Mesothelial cell of epicardium (in vitro differentiated cells): ENCODE measurements at places on chromosomes 5 and 9. TPM values are rescaled to one million over a fixed set of nuclear protein-coding genes. Genes with fewer than 3 reads are reported as not detected.

GRCh38 chr5:142619815-142620214 lies 66.1 kb downstream of the FGF1 start:
- DNase-seq, result no peak

- DNase-seq, result no peak
Measured at GRCh38 chr5:62354028-62354874, 48.2 kb downstream of the KIF2A start.

DNA sequence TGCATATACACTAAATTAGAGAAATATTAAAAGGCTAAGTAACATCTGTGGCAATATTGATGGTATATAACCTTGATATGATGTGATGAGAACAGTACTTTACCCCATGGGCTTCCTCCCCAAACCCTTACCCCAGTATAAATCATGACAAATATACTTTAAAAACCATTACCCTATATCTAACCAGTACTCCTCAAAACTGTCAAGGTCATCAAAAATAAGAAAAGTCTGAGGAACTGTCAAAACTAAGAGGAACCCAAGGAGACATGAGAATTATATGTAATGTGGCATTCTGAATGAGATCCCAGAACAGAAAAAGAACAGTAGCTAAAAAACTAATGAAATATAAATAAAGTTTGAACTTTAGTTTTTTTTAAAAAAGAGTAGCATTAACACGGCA lies 7.3 kb upstream of the IFNB1 start:
- DNase-seq, result no peak

DNA sequence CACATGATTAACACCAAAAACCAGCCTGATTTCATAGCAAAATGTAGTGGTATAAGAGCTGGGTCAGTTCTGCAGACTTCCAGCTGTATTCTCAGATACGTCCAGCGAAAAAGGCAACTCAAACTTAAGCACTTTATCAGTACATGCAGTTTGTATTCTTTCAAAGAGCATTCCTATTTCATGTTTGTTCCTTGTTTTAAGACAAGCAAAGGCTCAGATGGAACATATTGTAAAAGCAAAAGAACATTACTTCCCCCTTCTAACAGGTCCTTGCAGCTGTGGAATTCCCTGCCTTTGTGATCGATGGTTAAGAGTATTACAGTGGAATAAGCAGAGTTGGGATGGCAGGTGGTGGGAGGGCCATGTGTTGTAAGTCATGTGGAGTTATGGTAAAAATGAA lies 86.3 kb upstream of the GRHPR start:
- no peak for DNase-seq

- DNase-seq, result no peak
Measured at GRCh38 chr9:113219186-113219936, 1.7 kb downstream of the FKBP15 start.

- DNase-seq, result no peak
Measured at GRCh38 chr5:63255594-63255993, 677.0 kb downstream of the LRRC70 start.

GRCh38 chr9:18184401-18184800 lies 289.6 kb upstream of the ADAMTSL1 start:
- DNase-seq, result no peak

- DNase-seq, result no peak
Measured at GRCh38 chr9:33354651-33355211, 47.6 kb downstream of the AQP7 start.

GRCh38 chr5:76351577-76351976 lies 51.5 kb upstream of the IQGAP2 start:
- no peak for DNase-seq

GRCh38 chr5:106730912-106731311 lies 939.8 kb downstream of the EFNA5 start:
- no peak for DNase-seq

- DNase-seq, result no peak
Measured at GRCh38 chr9:71941998-71942567, 30.6 kb downstream of the C9orf85 start.

GRCh38 chr5:3394891-3395599 lies 200.6 kb upstream of the IRX1 start:
- no peak for DNase-seq

- DNase-seq, result no peak
Measured at GRCh38 chr5:20655211-20655610, 667.2 kb upstream of the CDH18 start.

- DNase-seq, result no peak
Measured at GRCh38 chr5:57311921-57312735, 138.3 kb downstream of the GPBP1 start.

- DNase-seq, result no peak
Measured at GRCh38 chr9:135320331-135320730, 159.3 kb upstream of the PPP1R26 start.

GRCh38 chr5:95786821-95787418 lies 35.6 kb downstream of the GLRX start:
- no peak for DNase-seq

DNA sequence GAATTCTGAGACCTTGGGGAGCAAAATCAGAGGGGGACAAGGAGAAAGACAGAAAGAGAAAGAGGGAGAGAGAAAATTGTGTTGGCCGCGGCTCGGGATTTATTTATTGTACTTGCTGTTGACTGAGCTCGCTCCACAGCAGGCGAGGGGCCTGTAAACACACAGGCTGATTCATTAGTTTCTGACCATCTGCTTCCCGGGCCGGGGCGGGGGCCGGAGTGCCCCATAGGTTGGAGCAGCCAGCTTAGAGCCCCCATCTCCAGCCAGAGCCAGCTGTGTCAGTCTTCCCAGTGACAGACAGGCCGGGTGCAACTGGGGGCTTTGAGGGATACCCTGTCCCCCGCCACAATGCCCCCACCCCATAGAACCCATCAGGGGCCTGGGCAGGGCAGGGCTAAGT lies 30.9 kb downstream of the NTNG2 start:
- no peak for DNase-seq

DNA sequence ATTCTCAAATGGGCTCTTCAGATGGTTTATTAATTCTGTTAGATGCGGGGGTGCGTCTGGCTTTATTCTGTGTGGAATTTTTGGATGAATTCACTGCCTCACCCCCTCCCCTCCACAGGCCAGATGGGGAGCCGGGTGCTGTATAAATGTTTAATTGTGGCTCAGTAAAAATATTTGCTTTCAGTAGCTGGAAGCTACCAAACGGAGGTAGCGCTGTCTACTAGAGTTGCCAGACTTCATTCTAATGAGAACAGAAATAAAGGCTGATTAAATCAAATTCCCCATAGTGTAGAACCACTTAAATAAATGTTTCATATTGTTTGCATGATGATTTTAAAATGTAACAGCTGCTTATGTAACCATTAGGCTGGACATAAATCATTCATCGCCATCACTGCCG lies 34.5 kb upstream of the KCNMB1 start:
- DNase-seq, result no peak

DNA sequence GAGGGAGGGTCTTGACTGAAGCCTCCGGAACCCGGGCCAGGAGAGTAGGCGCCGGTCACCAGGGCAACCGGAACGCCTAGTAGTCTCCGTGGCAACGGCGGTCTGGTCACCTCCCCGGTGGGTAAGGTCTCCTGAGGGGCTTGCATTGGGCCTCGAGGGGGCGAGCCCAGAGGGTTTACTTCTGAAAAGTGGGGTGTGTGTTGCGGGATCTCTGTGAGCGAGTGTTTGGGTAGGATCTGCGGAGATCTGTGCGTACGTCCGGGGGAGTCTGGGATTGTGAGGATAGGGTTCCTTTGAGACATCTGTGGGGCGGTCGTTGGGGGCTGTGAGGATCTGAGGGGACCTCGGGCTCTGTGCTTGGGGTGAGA lies at the start of gene FAM221B:
Gene FAM221B, minus strand, starts transcription at position 17 of the 368 bp plus-strand sequence. CDS start 2,571 bp downstream, outside the sequence.
- DNase-seq, result no peak

GRM6 gene
- total RNA-seq, result not detected in 3 replicates

PDE4D gene
- total RNA-seq, result 101 to 106 TPM (median 105 TPM) in 3 replicates

FBLL1 gene
- 0.80 to 0.95 TPM (median 0.81 TPM) in 3 replicates for total RNA-seq

DMGDH gene
- 1.2 to 2.1 TPM (median 1.8 TPM) in 3 replicates for total RNA-seq

LCN10 gene
- 0.20 to 0.51 TPM (median 0.29 TPM) in 3 replicates for total RNA-seq

ZBTB34 gene
- total RNA-seq, result 23.3 to 24.7 TPM (median 24.0 TPM) in 3 replicates

ZNF346 gene
- total RNA-seq, result 42.3 to 48.6 TPM (median 46.9 TPM) in 3 replicates

LSM11 gene
- total RNA-seq, result 5.2 to 6.0 TPM (median 5.6 TPM) in 3 replicates

IL13 gene
- 0.33 to 0.78 TPM (median 0.50 TPM) in 3 replicates for total RNA-seq

SLIT3 gene
- total RNA-seq, result 64.1 to 65.1 TPM (median 64.3 TPM) in 3 replicates
